Mucosa of descending colon (tissue), 3 donors: ENCODE measurements at places on chromosomes 1 and 21. TPM values are rescaled to one million over a fixed set of nuclear protein-coding genes. Genes with fewer than 3 reads are reported as not detected.

GRCh38 chr1:184296466-184297243 lies 90.2 kb upstream of the C1orf21 start:
- DNase-seq: no peak

GRCh38 chr1:231053493-231054162 lies 13.6 kb upstream of the FAM89A start:
- no peak for DNase-seq

DNA sequence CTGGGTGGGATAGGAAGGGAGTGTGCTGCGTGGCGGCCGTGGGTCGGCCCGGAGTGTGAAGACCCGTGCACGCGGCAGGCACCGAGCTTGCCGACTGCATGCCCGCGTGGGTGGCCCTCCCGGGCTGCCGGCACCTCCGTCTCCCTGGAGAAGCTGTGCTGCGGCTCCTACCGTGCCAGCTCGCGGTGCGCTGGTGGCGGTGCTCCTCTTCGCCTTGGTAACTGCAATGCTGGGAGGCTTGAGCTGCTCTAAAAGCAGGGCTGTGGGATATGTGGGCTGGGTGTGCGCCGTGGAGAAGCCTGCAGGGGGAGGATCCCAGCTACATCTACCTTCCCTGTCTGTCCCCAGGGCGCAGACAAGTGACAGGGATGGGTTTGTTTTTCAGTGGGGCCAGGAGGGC lies 2.4 kb downstream of the GABRD start:
- DNase-seq: no peak

DNA sequence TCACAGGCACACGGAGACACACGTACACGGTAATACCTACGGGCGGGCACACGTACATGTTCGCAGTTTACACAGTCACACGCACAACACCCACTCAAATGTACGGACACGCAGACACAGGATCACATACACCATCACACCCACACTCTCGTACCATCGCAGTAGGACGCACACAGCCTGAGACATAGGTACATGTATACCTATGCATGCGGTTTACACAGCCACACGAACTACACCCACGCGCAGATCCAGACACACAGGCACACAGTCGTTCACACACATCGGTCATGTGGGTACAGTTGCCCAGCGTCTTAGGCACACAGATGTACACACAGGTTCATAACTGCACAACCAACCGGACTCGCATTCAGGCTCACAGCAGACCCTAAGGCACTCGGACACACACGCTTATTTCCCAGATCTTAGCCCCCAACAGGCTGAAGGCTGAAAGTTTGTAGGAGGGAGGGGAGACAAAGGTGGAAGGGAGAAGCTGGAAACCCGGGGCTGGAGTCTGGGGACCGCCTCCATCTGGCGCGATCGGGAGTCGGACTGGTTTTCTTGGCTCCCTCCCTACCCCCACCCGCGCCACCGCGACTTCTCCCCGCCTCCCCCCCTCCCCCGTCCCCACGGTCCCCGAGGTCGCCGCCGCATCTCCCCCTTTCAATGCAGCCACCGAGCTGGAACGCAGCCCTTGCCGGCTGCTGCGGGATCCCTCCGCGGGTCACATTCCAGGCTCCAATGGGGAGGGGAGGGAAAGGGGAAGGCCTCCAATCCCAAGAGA lies 51.9 kb upstream of the SYNC start:
- DNase-seq: no peak

The CACNA1S gene
- not detected for total RNA-seq

The VHLL gene
- total RNA-seq: not detected

The GBP7 gene
- 0.12 TPM for total RNA-seq

The CAPZB gene
- total RNA-seq: 393 TPM
